ENCODE measurements at places on chromosomes 2 and 18.

GRCh38 chr2:71813807-71814470 lies 333.7 kb downstream of the CYP26B1 start:
- DNase-seq: no peak

DNA sequence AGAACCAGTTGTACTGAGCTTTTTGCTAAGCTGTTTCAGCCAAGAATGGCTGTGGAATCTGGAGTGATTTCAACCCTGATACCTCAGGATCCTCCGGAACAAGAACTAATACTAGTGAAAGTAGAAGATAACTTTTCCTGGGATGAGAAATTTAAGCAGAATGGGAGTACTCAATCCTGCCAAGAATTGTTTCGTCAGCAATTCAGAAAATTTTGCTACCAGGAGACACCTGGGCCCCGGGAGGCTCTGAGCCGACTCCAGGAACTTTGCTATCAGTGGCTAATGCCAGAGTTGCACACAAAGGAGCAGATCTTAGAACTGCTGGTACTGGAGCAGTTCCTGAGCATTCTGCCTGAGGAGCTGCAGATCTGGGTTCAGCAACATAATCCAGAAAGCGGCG lies 1.6 kb downstream of the ZNF397 start:
- DNase-seq: no peak

DNA sequence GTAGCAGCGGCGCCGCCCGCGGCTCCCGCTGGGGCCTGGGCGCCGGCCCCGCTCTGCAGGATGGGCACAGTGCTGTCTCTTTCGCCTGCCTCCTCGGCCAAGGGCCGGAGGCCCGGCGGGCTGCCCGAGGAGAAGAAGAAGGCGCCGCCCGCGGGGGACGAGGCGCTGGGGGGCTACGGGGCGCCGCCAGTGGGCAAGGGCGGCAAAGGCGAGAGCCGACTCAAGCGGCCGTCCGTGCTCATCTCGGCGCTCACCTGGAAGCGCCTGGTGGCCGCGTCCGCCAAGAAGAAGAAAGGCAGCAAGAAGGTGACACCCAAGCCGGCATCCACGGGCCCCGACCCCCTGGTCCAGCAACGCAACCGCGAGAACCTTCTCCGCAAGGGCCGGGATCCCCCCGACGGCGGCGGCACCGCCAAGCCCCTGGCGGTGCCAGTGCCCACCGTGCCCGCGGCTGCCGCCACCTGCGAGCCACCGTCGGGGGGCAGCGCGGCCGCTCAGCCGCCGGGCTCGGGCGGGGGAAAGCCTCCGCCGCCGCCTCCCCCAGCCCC lies 369 bp downstream of the CDK5R2 start:
- DNase-seq: no peak

- no peak for DNase-seq
Observed at GRCh38 chr2:120469426-120469825, 123.5 kb downstream of the INHBB start.

DNA sequence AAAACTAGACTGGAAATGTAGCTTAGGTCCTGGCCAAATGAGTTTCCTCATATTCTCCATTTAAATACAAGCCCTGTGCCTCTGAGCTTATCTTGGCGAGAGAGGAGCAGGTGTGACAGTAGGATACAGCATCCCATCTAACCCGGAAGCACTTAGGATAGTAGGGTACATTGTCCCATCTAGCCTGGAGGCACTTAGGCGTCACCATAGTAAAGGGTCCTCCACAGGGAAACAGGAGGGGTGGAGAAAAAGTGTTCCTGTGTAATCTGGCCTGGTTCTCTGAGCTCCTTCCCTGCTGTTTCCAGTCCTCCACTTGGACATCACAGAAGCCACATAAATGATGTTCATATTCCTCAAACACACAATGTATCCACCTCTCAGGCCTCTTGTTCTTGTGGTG lies 301.4 kb downstream of the GALR1 start:
- DNase-seq: no peak

DNA sequence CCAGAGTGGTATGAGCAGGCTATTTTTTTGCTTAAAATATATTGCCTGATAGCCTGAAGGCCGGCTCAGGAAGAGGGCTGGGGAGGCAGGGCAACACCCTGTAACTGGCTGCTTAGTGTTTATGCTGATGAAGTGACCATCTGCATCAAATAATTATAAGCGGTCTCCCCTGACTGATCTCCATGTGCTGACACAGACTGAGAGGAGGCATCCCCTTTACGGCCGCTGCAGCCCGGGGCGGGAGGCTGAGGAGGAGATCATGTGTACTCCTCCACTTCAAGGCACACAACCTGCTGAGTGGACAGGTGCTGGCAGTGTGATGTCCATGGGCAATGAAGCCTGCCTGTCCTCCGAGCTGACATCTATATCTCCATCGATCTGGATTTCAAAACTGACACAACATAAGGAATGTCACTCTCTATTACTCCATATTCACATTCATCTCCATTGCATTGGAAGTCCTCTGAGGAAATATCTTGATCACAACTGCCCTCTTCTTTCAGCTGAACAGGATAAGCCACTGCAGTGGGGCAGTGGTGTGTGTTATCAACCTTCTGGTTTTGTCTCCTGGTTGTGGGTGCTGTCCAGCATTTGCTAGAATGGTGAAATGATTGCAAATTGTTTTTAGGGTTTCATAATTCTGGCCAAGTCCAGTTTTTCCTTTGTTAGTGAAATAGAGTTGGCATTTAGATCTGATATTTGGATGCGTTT lies 143.5 kb downstream of the AQP4 start:
- DNase-seq: no peak

DNA sequence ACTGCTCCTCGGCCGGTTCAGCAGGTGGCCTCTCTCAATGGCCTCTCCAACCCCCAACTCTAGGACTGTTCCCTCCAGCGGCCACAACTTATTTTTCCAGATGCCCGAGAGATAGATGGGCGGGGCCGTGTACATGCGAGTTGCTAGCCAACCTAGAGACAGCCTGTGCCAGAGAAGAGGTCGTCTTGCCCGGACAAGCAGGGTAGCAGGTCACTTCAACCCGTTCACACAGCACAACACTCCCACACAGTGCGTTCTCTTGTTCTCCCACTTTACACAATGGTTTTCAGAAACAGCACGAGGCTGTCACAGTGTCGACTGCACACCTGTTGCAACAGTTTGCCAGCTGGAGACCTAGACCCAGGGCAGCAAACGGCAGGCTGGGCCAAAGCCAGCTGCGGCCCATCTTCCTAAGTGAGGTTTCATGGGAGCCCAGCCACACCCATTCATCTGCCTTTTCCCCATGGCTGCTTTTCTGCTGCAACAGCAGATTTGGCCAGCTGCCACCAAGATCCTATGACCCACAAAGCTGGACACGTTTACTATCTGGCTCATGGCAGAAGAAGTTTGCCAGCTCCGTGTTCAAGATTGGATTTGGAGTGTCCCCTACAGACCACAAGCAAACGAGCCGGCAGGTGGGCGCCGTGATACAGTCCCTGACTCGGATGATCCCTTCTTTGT lies 7.3 kb upstream of the PRLH start:
- DNase-seq: peak; percentile 43

DNA sequence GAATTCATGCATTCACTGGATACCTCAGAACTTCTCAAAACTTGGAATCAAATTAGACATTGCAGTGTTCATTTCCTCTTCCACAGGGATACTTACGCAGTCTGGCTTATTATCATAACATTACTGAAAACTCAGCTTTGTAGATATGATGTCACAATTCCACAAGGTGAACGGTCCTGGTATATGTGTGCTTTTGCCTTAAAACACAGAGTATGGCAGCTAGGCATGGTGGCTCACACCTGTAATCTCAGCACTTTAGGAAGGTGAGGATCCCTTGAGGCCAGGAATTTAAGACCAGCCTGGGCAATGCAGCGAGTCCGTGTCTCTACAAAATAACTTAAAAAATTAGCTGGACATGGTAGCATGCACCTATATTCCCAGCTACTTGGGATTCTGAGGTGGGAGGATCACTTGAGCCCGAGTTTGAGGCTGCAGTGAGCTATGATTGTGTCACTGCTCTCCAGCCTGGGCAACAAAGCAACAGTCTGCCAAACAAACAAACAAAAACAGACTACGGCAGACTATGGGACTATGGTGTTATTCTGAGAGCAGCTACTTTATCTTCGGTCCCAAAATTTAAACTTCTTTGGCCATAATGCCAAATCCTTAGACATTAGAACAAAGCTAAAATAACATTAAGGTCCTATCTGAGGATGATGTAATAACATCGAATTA lies 1191.9 kb upstream of the SLC39A10 start:
- no peak for DNase-seq

- no peak for DNase-seq
Observed at GRCh38 chr2:5867056-5867455, 174.9 kb downstream of the SOX11 start.

- no peak for DNase-seq
Observed at GRCh38 chr2:37873749-37874330, 51.2 kb upstream of the RMDN2 start.

- DNase-seq: no peak
Observed at GRCh38 chr2:218878926-218879761, 1.5 kb upstream of the WNT10A start.

DNA sequence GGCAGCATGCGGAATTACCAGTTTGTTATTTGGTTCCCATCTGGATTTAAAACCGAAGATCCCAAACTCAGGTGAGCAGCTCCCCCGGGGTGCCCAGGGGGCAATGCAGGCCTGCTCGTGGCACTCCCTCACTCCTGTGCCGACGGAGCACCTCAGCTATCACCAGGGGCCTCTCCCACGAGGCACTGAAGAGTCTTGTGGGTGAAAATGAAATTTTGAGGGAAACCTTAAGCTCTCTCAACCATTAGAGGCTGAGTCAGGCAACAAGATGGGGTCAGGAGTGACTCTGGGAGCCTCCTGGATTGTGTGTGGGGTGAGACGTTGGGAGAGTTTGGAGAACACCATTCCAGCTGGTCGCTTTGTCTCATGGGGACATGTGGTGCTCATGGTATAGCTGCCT lies 189.0 kb downstream of the PRKCE start:
- DNase-seq: no peak

GRCh38 chr2:68807821-68808266 lies 63.4 kb downstream of the BMP10 start:
- DNase-seq: no peak

GRCh38 chr2:52918551-52918950 lies 849.1 kb upstream of the CHAC2 start:
- DNase-seq: no peak

- DNase-seq: peak; percentile 90
Observed at GRCh38 chr2:86274265-86274917, 63.0 kb downstream of the REEP1 start.

DNA sequence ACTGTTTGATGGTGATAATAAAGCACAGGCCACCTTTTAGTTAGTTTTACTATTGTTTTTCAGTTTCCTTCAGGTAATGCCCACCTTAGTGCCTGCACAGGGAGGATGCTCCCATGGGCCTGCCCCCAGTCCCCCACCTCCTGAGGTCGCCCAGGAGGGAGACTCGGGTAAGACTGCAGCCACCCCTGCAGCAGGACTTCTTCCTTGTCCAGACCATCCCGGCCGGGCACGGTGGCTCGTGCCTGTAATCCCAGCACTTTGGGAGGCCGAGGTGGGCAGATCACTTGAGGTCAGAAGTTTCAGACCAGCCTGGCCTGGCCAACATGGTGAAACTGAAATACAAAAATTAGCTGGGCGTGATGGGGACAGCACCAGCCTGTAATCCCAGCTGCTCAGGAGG lies 68.1 kb upstream of the TANC1 start:
- no peak for DNase-seq

DNA sequence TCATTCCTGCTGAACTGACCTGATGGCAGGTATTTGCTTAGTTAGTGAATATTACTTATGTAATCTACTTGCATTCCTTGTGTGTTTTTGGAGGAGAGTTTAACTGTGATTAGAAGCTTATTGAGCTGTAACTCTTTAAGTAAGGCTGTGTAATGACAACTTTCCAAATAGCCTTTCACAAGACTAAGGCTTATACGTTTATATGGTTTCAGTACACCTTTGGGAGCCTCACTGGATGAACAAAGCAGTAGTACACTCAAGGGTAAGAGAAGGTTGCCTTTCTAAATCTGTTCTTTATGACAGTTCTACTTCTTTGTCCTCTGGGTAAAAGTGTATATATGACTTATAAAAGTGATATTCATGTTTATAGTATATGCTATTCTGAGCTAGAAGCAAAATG lies 4.3 kb downstream of the ITPRID2 start:
- DNase-seq: no peak

GRCh38 chr2:88350331-88351248 lies 101.9 kb downstream of the FOXI3 start:
- peak; percentile 75 for DNase-seq

All from ACHN (cell line).